ENCODE measurements at places on chromosomes 1 and 21. TPM values are rescaled to one million over a fixed set of nuclear protein-coding genes. Genes with fewer than 3 reads are reported as not detected.
A peak's percentile ranks its signal among the peaks of the same experiment; 100 is the strongest.

- DNase-seq: no peak
Observed at GRCh38 chr1:67534627-67535065, 104.4 kb upstream of the SERBP1 start.

- DNase-seq: no peak
Observed at GRCh38 chr1:8629241-8630091, 188.0 kb downstream of the RERE start.

- DNase-seq: no peak
Observed at GRCh38 chr1:158810311-158810710, 20.8 kb upstream of the MNDA start.

DNA sequence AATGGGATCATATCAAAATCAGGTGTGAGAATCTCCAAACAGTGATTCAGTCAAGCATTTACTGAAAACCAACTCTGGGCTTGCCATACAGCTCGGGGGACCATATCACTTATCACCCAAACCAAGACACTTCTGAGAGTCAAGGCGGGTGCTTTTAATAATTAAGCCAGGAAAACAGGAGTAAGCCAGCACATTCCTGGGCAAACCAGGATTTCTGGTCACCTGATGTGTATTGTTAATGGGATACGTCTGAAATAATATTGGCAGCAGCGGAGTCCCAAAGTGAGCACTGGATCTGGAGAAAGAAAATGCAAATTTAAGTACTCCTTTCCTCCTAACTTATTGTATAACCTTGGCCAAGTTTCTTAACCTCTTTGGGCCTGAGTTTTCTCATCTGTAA, 17.6 kb downstream of the OSCP1 start:
- DNase-seq: no peak

DNA sequence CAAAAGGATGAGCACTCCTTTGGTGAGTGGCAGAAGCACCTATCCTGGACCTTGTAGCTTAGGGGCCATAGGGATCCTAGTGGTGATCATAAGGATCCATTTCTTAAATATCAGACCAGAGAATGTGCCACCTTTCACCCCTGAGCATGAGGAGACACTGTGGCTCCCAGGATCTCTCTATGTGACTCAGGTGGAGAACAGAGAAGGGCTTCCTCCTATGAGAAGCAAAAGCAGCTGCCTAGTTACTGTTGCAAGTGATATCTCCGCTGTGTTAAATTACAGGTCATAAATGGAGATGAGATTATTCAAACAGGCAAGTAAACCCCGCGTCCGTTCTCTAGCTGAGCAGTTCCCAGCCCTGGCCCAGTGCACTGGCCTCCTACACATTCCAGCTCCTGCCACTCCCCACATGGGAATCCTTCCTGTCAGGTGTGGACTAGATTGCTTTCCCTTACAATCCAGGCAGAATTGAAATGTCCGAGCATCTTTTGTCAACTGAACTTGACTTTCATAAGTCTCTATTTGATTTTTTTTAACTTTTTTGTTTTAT, 26.3 kb downstream of the CLEC20A start:
- DNase-seq: peak; percentile 72

DNA sequence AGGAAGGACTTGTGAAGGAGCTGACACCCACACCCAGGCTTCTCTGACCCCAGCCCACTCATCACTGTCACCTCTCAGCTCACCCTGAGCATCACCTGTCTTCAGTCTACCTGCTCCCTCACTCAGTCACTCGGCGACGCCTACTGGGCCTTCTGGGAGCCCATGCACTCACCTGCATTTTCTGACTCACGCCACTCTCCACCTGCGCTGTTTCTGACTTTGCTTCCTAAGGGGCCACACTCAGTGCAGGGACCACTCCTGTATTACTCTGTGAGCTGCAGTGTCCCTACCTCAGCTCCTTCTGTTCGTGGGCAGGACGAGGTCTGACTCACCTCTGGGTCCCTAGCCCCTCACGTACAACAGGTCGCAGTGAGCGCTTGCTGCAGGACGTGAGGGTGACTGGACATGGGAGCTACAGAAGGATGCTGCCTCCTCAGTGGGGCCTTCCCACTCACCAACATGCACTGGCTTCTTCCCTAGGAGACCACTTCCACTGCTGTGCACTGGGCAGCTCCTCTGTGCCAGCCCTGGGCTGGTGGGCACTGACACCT, 102.3 kb downstream of the GLIS1 start:
- no peak for DNase-seq

The CD1D gene
- 6.5 TPM for polyA plus RNA-seq

DNA sequence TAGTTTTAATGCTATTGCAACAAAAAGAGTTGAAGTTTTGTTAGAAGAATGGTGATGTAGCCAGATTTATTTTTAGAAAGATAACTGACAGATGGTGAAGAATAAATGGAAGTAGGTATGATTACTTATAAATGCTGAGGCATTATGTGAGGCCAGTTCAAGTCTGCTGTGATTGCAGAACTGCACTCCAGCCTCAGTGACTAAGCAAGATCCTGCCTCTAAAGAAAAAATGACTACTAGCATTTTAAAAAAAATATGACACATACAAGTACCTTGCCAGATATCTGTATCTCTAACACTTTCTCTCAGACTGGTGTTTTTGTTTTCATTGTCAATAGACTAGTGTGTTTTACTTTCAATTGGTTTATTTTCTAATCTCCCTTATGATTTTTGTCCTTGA, 1242.4 kb upstream of the ADGRL4 start:
- DNase-seq: no peak

The MSH4 gene
- 0.60 TPM for polyA plus RNA-seq

GRCh38 chr21:41926807-41927171, 27.0 kb downstream of the C2CD2 start:
- DNase-seq: no peak

DNA sequence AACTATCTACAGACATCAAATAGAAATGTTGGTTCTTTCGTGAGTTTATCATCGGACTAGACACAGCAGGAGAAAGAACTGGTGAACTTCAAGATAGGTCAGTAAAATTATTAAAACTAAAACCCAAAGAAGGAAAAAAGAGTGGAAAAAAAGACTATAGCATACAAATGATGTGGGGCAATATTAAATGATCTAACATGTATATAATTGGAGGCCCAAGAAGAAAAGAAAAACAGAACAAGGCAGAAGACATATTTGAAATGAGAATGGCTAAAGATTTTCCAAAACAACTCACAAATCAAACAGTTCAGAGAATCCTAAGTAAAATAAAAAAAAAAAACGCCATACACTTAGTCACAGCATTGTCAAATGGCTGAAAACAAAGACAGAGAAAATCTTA, 101.8 kb downstream of the PCNX2 start:
- DNase-seq: no peak

GRCh38 chr1:29123887-29124365, at the start of gene TMEM200B:
Gene TMEM200B (minus strand): TSS chr1:29123903. CDS start chr1:29121828, 2,075 bp downstream.
- no peak for DNase-seq

- DNase-seq: no peak
Observed at GRCh38 chr1:226370144-226370923, 37.6 kb downstream of the PARP1 start.

- DNase-seq: no peak
Observed at GRCh38 chr1:193674292-193674944, 488.0 kb upstream of the B3GALT2 start.

The SLC22A15 gene
- polyA plus RNA-seq: 7.1 TPM

DNA sequence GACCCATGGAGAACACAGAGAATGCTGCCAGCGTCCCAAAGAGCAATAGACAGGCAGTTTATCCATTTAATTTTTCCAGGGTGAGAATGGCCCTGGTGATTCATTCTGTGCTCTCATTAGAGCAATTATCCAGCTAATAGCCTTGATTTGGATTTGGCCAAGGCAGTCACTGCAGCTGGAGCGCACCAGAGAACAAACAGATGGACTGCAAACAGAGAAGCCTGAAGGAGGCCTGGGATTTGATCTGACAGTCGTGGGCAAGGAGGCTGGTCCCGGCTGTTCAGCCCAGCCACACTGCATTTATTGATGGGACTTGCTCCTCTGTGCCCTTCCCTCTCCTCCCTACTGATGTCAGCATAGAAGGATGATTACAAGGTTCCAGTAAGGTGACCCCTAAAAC, 353.9 kb upstream of the C1orf174 start:
- no peak for DNase-seq
